ENCODE measurements at places on chromosomes 1 and 21.
A peak's percentile ranks its signal among the peaks of the same experiment; 100 is the strongest.

GRCh38 chr1:173753830-173754229, 39.0 kb downstream of the KLHL20 start:
- DNase-seq, result no peak

DNA sequence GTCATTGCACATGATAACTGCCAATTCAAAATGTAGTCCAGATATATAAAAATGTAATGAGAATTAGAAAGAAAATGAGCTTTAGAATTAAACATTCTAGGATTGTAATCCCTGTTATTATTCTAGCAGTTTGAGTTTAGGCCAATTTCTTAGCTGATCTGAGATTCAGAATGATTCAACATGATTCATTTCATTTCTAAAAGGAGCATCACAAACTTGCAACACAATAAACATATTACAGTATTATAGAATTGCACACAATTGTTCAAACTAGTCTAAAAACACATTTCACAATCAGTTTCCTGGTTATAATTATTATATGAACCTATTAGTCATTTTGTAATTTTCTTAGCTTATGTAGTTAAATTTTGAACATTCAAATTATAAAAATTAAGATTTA, 43.3 kb upstream of the TSHB start:
- no peak for DNase-seq

DNA sequence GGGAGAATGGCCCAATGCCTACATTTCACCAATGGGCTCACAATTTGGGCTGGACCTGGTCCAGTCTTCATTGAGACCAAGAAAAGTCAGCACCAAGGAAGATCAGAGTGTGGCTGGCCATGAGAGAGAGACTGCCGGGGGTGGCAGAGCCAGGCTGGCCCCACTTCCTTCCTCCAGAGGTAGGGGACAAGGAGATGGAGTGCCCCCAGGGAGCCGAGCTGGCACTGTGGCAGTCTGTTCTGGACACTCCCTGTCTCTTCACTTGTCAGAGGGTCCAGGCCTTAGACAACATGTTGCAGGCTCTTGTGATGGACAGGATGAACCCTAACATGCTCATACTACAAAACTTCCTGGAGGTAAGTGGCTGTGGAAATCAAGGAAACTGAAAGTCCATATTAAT, 27.7 kb downstream of the INAVA start:
- no peak for DNase-seq

DNA sequence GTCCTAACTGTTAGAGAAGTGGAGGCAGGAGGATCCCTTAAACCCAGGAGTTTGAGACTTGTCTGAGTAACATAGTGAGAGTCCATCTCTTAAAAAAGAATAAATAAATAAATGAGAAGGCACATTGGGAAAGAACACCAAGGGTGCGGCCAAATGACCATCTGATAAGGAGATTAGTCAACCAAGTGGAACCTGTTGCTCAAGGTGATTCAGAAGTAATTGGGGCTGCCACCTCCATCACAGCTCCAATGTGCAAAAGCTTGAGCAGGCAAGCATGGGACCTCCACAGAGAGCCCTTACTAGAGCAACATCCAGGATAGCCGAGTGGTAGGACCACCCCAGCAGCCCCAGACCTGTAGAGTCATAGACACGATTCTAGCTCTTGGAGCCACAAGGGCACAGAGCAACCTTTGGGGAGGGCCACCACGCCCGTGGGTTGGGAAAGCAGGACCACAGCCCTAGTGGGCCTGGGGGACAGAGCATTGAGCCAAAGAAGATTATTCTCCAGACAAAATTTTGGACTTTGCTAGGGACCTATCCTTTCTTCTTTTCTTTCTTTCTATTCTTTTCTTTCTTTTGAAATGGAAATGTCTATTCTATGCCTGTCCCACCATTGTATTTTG, 40.9 kb downstream of the KCNK1 start:
- no peak for DNase-seq

- no peak for DNase-seq
Measured at GRCh38 chr1:23996700-23997229, 16.6 kb upstream of the SRSF10 start.

DNA sequence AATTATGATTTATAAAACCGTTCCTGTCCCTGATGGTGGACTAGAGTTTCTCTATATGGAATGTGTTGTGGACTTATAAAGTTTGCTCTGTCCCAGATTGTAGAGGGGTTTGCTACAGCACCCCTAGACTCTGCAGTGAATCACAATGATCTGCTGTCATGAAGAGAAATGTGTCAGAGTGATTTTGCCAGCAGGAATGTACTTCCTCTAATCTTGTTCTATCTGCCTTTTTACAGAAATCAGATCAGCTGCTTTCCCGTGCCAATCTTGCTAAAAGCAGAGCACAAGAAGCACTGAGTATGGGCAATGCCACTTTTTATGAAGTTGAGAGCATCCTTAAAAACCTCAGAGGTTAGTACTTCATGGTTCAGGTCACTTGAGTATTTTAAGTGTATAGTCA, 52.0 kb downstream of the LAMC2 start:
- DNase-seq, result peak; percentile 51

DNA sequence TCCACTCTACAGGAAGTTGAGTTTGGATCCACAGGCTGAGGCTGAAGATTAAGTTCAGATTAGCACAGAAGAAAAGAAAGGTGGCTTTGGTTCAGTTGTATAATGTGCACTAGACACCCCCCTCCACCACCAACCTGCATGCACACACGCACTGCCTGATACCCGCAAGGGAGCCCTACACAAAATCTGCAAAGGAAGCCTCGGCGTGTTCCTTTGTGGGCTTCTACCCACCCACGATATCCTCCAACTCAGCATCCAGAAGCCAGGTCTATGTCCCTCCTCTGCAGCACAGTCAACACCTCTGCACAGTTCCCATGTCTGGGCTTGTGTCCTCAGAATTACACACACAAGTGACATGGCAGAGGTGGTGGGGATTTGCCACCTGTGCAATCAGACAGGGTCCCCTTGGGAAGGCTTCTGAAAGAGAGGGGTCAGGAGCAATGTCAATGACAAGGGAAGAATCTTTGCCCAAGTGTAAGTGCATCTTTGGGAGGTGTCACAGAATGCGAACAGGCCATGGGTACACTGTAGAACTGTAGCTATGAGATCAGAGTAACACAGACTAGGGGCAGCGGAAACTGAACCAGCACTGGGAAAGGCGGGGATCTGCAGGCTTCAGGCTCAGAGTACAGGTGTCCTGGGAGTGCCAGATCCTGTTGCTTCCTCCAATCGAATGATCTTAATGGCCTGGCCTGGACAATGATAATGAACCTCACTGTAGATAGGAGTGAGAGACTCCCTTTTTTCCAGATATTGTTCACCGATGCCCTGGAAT, 148.6 kb upstream of the ETV3 start:
- DNase-seq, result no peak

DNA sequence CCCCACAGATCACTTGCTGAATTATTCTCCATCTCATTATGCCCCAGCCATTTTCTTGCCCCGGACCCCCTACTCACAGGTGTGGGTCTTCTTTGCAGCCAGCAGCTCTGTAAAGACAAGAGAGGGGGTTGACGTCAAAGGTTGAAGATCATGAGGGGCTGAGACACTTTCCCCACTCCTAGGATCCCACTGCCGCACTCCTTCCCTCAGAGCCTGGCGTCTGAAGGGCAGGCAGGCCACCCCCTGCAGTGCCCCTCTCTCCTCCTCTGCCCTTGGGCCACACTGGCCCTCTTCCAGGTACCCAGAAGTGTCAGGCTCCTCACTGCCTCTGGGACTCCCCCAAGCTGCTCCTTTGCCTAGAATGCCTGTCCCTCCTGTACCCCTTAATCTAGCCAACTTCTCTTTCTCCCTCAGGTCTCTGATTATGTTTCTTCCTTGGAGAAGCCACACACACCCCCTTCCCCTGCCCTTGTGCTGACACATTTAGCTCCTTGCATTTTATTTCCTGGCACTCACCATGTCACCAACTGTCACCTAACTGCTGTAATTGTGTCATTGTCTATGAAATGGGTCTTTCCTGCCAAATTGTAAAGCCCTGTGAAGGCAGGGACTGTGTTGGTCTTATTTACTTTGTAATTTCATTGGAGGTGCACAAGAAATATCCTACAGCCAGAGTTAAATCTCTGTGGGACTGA, 2.1 kb downstream of the RORC start:
- DNase-seq, result no peak

DNA sequence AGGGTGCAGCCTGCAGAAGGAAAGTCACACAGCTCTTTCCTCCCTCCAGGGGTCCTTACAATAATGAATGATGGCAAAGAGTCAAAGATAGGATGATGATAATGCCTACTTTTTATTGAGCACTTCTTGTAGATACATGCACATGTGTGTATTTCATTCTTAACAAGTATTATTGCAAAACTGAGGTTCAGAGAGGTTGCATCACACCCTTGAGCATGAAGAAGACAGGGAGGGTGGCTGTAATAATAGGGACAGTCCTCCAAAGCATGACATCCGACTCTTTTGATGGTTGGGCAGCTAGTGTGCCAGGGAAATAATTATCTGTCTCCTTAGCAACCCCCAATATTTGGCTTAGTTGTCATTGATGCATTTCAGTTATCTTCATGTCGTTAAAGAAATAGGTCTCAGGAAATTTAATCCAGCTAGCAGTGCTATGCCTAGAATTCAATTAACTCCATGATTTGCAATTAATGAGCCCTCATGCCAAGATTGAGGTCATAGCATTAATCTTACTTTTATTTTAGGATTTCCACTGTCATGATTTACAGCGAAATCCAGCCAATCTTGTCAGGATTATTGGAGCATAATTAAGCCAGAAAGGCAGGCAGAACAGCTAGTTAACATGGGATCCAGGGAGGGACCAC, 35.0 kb downstream of the DNAJC6 start:
- DNase-seq, result no peak

DNA sequence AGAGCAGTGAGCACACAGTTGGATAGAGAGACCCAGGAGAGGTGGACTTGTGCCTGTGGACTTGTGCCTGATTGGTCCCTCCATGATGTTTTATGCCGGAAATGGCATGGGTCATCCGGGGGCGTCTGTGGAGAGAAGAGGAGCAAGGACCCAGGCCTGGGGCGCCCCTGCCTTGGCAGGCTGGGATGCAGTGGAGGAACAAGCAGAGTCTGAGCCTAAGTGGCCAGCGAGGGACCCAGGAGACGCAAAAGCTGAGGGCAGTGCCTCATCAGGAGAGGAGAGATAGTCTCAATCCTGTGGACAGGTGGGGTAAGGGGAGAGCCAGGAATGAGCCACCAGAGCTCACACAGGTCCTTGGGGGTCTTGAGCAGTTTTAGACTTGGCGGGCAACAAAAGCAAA, 146.9 kb downstream of the PCBP3 start:
- DNase-seq, result no peak

GRCh38 chr1:98019747-98020146, 98.9 kb upstream of the DPYD start:
- no peak for DNase-seq

GRCh38 chr21:25234857-25235801, 372.2 kb downstream of the MRPL39 start:
- DNase-seq, result no peak

GRCh38 chr1:186202271-186202764, 172.7 kb downstream of the TPR start:
- no peak for DNase-seq

GRCh38 chr1:241272828-241273227, 84.2 kb downstream of the RGS7 start:
- no peak for DNase-seq

GRCh38 chr1:63264161-63264560, 58.2 kb upstream of the FOXD3 start:
- no peak for DNase-seq

DNA sequence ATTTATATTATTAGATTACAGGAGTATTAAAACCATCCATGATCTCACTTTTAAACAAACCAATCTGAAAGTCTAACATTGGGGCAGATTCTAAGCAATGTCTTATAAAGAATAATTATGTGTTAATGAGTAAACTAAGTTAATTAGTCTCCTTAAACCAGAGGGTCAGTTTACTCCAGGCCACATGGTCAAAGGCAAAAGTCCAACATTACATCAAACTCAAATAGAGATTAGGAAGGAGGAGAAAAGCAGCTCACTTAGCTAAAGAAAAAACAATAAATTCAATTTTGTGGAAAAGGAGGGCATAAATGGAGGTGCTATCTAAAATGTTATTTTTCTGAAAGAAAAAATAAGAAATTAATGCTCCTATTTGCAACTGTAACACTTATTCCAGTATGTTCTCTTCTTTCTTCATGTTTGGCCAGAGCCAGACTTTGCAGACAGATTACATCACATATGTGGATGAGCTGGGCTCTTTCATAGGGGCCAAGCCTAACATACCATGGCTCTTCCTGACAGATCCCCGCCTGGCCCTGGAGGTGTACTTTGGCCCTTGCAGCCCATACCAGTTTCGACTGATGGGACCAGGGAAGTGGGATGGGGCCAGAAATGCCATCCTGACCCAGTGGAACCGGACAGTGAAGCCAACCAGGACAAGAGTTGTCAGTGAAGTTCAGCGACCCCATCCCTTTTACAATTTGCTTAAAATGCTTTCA, 24.3 kb upstream of the FMO2 start:
- no peak for DNase-seq

DNA sequence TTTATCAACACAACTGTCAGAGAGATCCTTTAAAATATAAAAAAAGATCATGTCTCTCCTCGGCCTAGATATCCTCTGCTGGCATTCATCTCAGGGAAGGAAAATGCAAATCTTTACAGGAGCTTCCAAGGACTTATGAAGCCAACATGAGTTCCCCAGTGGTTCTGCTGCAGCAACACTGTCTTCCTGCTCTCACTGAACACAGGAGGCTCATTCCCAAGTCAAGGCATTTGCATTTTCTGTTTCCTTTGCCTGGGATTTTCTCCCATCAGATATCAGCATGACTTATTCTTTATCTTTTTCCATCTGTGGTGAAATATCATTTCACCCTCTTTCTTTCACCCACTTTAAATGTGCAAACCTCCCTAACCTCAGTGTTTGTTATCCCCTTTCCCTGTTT, 513.8 kb upstream of the ZP4 start:
- DNase-seq, result no peak

DNA sequence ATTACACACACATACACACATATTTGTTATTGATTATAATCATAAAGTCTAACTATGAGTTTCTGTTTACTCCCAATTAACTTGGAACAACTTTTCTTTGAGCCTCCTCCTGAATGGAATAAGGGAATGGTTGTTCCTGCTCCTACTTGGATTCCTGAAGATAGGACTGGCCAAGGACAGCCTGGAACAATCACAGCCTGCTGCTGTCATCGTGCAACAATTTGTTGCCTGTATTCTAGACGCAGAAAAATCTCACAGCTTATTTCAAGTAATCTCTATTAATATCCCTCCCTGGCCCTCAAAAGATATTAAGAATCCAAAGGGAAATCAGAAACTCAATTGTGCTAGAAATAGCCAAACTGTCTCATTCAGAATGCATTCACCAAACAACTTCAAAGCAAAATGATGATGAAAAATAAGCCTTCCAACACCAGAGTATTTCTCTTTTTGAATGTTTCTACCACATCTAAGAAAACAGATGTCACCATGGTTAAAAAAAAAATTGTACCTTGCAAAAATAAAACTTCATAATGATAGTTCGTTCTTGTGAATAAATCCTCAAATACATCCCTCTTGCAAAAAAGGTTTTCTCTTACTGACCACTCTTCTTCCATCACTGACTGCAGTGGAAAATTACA, 30.9 kb downstream of the RCAN1 start:
- DNase-seq, result peak; percentile 65

- no peak for DNase-seq
Measured at GRCh38 chr1:150362721-150363425, 1.1 kb upstream of the RPRD2 start.

- no peak for DNase-seq
Measured at GRCh38 chr1:154778275-154778674, 91.8 kb downstream of the KCNN3 start.
